ENCODE measurements at places on chromosomes 13 and 19.

DNA sequence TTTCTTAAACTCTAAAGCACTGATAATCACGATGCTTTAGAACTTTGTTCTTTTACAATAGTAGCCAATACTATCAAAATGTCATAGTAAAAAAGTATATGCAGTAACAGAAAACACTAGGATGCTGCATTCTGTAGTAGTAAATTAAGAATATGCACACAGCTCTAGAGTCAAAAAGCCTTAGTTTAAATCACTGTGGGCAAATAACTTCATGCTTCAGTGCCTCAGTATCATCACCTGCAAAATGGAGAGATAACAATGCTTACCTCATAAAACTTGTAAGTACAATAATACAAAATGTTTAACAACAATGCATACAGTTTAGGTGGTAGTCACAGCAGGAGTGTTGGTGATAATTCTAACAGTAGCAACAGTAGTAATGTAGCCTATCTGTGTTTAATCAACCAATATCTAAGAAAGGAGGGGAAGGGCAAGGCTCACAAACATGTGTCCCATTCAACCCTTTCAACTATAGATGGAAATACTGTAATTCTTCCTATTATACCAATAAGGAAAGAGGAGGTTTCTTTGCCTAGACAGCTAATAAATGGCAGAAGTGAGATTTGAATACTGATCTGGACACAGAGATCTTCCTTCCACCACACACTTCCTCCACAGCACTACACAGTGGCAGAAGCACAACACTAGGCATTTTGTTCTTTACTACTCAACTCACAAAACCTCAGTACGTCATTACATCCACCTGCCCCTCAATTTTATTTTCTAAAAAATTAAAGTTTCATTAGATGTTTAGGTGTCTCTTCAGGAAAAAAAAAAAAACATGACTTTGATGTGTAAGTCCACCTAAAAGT, 4.6 kb downstream of the RBM26 start:
- DNase-seq: no peak

DNA sequence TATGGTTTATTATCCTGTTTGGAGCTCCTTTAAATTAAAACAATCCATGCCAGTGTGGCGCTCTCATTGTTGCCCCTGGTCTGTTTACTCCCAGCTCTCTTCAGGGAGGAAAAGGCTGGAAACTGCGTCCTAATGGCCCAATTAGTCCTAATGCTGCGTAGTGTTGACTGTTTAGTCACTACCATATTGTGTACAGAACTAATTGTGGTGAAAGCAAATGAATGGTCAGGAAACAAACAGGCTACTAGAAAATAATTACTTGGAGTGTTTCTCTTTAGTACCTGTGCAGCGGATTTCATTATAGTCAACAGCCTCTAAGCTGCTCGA, 54.5 kb upstream of the MTIF3 start:
- DNase-seq: no peak

DNA sequence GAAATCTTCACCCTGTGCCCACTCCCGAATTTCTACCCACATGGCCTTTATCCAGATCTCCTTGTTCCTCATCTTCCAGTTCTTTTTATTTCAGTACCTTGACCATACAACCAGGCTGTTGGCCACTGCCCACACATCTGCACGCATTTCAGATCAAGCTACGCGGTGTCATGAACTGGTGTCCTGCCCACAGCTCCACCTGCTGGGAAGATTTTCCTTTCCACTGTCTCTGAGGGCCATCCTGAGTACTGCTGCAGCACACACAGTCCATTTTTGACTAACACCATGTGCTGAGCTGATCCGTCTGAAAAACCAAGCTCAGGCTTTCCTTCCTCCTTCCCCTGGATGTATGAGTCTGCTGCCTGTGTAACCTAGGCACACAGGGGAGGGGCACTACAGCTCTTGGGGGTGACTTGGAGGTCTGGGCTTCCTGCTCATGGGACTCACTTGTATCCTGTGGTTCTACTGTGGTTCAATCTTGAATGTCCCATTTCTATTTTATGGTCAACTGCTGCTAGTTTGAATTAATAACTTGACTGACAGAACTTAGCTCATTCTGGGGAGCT, 71.9 kb downstream of the WASF3 start:
- no peak for DNase-seq

DNA sequence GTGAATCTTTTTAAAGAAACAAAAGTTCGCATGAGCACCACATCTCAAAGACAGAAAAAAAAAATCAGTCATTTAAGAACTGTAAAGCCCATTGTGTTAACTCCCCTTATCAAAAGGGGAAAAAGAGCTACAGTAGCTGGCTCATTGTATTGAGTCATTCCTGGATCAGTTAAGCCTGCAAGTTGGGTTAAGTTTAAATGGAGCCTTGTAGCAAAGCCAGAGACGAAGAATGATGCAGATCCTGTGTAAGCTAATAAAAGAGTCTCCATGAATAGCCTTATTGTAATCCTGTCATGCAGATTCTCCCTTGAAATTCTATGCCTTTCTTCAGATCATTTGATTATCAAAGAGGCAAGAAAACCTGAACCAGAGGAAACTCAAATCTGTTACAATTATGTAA, 83.8 kb downstream of the CRYL1 start:
- no peak for DNase-seq

- DNase-seq: no peak
Measured at GRCh38 chr19:8609279-8610040, 1.1 kb downstream of the ADAMTS10 start.

- no peak for DNase-seq
Measured at GRCh38 chr13:53237696-53238095, 209.1 kb downstream of the OLFM4 start.

GRCh38 chr13:23966221-23966690, 69.0 kb upstream of the C1QTNF9B start:
- DNase-seq: no peak

GRCh38 chr19:7705387-7706187, 3.7 kb upstream of the FCER2 start:
- no peak for DNase-seq

GRCh38 chr19:2168619-2169424, 5.1 kb downstream of the DOT1L start:
- no peak for DNase-seq

- no peak for DNase-seq
Measured at GRCh38 chr13:37201081-37201480, 95.6 kb upstream of the CSNK1A1L start.

GRCh38 chr19:38162632-38163031, 61.4 kb downstream of the DPF1 start:
- no peak for DNase-seq

- DNase-seq: no peak
Measured at GRCh38 chr19:31166206-31166605, 183.0 kb downstream of the TSHZ3 start.

DNA sequence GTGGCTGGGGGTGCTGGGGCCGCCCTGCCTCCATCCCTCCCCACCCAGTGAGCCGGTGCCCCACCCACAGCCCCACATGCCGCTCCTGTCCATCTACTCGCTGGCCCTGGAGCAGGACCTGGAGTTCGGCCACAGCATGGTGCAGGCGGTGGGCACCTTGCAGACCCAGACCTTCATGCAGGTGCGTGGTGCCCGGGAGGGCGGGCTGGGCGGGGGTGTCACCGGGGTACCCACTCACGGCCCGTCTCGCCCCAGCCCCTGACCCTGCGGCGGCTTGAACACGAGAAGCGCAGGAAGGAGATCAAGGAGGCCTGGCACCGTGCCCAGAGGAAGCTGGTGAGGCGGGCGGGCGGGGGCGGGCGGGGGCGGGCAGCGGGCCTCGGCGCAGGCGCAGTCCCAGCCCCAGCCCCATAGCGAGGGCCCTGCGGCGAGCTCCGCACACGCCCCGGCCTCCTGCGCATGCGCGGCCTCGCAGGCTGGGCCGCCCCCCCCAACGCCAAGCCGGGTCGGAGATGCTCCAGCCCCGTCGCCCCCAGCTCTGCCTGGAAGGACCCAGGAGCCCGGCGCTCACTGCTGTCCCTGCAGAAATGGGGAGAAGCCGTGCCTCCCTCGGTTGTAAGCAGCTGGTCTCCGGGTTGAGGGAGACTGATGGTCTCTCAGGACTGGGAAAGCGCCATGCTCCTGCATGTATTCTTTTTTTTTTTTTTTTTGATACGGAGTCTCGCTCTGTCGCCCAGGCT, 7.7 kb downstream of the ARHGAP45 start:
- no peak for DNase-seq

- DNase-seq: no peak
Measured at GRCh38 chr13:28411831-28412353, 83.0 kb downstream of the FLT1 start.

DNA sequence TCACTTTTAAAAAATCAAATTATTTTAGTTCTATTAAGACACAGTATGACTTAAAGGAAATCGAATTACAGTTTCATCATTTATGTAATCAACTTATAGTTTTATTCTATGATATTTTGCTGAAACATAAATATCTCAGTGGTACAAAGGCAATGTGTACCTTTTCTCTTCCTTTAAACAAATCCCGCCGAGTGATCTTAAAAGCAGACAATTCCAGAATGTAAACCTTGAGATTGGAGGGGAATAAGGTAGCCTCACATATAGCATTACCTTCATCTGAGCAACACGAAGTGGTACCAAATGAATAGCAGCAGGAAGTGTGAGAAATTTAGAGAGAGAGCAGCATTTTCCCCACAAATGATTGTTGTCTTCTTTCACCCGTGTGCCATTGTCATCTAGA, 842.2 kb upstream of the GPC6 start:
- no peak for DNase-seq

DNA sequence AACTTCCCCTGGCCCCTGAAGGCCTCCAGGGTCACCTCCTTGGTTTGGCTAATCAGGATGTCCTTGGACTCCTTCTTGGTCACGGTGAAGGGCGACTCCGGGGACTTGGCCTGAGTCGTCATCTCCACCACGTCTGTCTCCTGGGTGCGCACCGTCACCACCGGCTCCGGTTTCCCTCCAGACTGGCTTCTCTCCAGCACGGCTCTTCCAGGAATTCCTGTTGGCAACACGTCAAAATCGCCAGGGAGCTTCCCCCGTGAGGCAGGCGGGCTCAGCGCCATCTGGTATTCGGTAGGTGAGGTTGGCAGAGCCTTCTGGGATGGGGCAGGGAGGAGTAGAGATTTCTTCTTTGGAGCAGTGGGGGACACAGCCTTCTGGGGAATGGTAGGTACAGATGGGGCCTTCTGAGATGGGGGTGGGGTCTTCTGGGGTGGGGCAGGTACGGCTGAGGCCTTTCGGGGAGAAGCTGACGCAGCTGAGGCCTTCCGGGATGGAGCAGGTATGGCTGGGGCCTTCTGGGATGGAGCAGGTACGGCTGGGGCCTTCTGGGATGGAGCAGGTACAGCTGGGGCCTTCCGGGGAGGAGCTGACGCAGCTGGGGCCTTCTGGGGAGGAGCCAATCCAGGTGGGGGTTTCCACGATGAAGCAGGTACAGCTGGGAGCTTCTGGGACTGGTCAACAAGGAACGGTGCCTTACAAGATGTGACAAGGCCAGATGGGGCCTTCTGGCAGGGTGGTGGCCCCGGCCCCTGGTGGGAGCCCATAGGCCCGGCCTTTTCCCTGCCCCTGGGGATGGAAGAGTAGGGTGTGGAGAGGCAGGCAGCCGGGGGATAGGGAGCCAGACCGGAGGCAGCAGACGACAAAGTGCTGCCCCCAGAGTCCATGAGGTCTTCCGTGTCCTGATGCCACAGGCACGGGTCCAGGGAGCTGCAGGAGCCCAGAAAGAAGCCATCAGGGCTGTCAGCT, 3.8 kb downstream of the GARIN5B start:
- DNase-seq: no peak

- no peak for DNase-seq
Measured at GRCh38 chr13:107299717-107300116, 731.8 kb upstream of the ARGLU1 start.

DNA sequence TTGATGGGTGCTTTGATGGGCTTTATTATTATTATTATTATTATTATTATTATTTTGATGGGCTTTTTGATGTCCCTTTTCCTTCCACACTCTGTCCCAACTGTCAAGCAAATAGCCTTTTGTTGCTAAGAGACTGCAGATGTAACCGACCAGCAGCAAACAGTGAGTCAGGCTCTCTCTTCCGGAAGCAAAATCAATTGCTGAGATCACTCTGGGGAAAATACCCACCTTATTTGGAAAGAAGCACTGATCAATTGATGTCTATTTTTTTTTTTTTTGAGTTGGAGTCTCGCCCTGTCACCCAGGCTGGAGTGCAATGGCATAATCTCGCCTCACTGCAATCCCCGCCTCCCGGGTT, 2.9 kb downstream of the LDLR start:
- DNase-seq: no peak

GRCh38 chr19:47049307-47049700, 880 bp upstream of the TMEM160 start:
- DNase-seq: no peak

DNA sequence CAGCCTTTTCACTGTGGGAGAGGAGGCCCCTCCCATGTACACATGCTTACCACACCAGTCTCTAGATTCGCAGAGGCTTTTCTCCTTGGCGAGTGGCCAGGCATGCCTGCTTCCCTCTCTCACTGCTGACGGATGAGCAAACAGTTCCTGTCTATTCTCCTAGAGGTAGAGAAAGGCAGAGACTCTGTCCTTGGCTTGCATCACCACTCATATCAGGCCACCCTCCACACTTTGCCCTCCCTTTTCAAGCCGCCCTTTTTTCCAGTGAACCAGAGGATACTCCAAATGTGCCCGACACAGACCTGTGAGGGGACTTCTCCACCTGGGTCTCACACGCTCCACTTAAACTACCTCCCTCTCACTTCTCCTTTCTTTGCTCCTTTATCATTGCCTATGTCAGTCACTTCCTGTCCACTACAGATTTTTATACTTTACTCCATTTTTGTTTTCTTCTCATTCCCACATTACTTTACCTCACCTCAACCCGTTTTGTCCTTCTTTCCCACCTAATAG, 284.6 kb downstream of the DNAJC15 start:
- no peak for DNase-seq

GRCh38 chr13:99626461-99627082, 125.3 kb downstream of the TM9SF2 start:
- no peak for DNase-seq

- DNase-seq: no peak
Measured at GRCh38 chr19:2087621-2088100, 8.5 kb downstream of the MOB3A start.

DNA sequence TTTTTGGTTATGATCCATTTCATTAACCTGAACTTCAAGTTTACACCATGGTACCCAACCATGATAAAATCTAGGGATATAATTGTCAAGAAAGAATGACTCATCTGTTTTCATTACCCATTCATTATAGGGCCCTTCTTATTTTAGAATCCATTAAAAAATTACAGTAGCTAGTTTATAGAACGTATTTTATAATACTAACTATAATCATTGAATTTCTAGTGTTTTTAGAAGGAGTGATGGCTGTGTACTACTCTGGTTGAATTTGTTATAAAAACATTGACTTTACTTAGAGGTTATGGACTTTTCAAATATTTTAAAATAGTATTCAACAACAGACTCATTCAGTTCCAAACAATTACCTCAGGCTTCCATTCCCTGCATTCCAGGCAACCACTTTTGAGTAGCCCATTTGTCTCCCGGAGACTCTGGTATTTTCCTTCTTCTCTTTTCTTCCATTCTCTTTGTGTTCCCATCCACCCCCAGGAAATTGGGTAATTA, 71.9 kb upstream of the KLF12 start:
- no peak for DNase-seq
